ENCODE measurements at places on chromosomes 4 and X. TPM values are rescaled to one million over a fixed set of nuclear protein-coding genes. Genes with fewer than 3 reads are reported as not detected.

PNMA6F gene
- not detected for total RNA-seq

RNF150 gene
- 0.23 TPM for total RNA-seq

DNA sequence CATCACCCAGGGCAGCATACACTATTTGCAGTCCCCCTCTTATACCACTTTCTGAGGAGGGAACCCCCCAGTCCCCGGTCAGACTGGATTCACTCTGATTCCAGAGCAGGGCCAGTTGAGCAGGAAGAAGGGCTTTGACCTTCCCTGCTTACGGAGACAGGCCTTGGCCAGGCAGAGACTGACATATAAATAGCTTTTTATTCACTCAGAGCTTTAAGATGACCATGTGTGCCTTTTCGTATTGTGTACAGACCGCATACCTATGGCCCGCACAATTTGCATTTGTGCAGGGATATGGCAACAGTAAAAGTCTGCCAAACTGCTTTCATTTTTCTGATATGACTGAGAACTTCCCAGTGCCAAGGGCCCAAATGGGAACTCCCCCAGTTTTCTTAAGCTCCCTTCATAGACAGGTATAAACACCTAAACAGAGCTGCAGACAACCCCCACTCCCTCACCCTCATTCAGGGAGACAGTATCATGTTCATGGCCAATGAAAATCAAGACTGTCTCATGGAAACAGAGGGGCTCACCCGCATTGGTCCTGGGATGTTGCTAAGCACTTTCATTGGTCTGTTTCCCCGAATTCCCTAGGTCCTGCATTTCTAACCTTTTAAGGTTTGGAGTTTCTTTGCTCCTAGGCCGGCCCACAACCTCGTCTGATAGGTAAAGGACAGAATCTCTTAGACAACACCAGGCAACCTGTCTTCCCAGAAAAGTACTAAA is 86.0 kb downstream of the RTL5 start:
- peak; percentile 52 for DNase-seq

GRCh38 chr4:46386570-46386969 is 3.4 kb downstream of the GABRA2 start:
- no peak for DNase-seq

DNA sequence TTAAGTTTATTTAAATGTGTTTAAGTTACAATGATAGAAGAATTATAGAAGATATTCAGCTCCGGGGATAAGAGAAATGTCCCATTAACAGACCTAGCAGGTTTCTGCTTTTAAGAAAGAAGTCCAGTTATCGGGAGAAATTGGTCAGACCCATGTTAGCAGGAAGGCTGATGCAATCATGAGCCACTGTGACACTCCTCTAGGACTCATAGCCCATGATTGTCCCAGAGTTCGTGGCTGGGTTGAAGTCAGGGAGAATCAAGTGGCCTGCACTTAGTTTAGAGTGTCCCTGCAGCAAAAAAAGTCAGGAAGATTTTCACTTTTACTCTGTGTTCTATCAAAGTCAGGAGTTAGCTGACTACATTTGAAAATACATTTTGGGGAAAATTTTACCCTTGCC is 72.0 kb downstream of the TMEM144 start:
- no peak for DNase-seq

RHOXF1 gene
- total RNA-seq, result not detected

- DNase-seq, result no peak
Measured at GRCh38 chr4:157141976-157142375, 66.0 kb downstream of the GLRB start.

- peak; percentile 33 for DNase-seq
Measured at GRCh38 chr4:119244344-119244743, 31.8 kb downstream of the USP53 start.

- DNase-seq, result no peak
Measured at GRCh38 chr4:76802236-76803021, 95.5 kb downstream of the SOWAHB start.

GRCh38 chrX:1464041-1464970 is 11.6 kb upstream of the ASMTL start:
- no peak for DNase-seq

DNA sequence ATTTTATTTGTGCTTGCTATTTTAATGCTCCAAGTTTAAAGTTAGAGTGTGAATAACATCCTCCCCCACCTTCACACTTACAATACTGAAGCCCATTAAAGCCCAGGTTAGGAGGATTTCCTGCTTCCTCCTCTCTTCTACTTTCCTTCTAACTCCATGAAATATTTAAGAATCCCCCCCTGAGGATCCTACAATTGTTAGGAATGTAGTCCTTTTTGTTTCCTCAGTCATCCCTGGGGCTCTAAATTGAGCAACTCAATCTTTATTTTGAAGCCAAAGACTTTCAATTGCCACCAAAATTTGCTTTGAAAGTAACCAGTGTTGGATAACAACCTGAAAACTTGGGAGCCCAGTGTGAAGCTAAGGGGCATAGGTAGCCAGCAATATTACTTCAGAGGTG is 276.9 kb downstream of the FAM47A start:
- DNase-seq, result no peak

GRCh38 chr4:6420036-6420435 is 52.4 kb downstream of the PPP2R2C start:
- no peak for DNase-seq

JCHAIN gene
- total RNA-seq, result not detected

- DNase-seq, result no peak
Measured at GRCh38 chr4:40628888-40629287, 776 bp downstream of the RBM47 start.

OCRL gene
- 13.8 TPM for total RNA-seq

SSX2B gene
- not detected for total RNA-seq

GRCh38 chrX:1500701-1501624 is 36.0 kb downstream of the P2RY8 start:
- peak; percentile 13 for DNase-seq

PFKFB1 gene
- total RNA-seq, result not detected
